Activated CD4-positive, alpha-beta T cell treated with anti-CD3 and anti-CD28 coated beads for 36 hours (primary cell): ENCODE measurements at places on chromosomes 11 and 22.

- no peak for DNase-seq
Observed at GRCh38 chr11:116649268-116649667, 123.5 kb downstream of the BUD13 start.

DNA sequence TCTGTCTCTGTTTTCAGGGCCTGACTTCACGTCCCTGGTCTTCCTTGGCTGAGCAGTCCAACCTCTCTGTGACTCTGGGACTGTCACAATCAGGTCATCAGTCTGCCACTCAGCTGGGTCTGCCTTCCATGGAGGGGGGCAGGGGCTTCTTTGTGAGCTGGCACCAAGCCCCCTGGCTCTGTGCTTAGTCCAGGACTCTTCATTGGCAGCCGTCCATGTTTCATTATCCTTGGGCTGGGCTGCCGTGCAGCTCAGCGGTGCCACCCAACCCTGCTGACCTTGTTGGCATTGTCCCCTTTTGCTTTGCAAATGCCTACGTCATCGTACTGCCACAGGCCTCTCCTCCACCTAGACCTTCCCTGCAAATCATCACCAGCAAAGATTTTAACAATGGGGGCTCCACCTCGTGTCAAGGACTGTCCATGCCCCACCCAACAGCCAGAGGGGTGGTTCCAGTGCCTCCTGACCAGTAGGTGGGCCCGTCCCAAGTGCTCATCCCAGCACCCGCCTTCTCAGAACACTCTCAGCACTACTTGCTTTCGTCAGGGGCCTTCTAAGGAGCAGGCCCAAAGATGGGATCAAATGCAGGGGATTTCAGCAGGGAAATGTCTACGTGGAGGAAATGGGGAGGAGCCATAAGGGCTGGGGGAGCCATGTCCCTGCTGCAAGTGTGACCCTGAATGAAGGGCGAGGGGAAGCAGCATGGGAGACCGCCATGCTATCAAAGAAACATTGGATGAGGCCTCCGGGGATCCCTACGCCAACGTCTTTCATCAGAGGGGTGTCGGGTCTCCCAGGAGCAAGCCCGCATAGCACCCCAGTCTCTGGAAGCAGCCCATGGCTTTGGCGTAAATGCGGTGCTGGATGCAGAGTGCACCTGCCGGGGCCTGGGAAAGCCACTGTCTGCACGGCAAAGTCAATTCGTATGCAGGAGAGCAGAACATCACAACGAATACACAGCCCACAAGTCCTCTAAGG, 18.2 kb downstream of the KRTAP5-6 start:
- no peak for DNase-seq

- no peak for DNase-seq
Observed at GRCh38 chr11:78201096-78201818, 12.5 kb downstream of the USP35 start.

DNA sequence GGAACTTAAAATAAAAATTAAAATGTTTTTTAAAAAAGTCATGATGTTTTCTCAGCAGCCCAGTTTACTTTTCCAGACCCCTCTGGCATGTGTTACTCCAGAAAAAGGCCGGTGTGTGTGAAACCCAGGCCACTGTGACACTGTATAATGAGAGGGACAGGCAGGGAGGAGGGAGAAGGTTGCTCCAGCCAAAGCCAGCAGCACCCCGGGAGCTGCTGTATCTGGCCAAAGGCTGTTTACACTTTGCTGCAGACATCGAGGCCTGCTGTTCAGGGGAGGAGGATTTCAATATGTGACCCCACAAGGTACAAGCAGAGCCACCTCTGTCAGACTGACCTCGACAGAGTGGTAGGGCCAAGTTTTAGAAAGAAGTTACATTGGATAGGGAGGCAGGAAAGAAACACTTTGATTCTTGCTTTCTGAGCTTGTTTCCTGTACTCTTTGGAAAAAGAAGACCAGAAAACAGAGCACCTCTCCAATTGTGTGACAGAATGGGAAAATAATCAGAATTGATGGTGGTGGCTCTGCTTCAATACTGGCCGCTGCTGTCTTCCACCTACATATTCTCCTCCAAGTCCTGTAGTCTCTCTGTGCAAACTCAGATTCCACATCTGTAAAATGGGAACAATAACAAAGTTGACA, 41.0 kb upstream of the CD44 start:
- DNase-seq, result no peak

- no peak for DNase-seq
Observed at GRCh38 chr11:57764021-57764420, 2.4 kb downstream of the CTNND1 start.

DNA sequence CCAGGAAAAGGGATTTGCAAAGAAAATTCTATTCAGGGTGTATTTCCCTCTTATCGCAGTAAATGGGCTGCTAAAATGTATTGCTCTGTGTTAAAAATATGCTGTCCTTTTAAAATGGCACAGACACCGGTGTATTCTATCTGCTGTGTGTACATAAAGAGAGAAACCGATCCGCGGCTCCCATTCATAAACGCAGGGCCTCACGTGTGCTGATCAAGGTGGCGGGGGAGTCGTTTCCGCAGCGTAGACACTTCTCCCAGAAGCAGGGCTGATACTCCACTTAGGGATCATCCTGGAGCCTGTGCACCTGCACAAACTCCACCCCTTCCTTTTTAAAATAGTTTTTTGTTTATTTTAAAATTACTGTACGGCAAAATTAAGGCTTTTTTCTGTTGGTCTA, 26.1 kb upstream of the IGSF9B start:
- DNase-seq, result no peak

DNA sequence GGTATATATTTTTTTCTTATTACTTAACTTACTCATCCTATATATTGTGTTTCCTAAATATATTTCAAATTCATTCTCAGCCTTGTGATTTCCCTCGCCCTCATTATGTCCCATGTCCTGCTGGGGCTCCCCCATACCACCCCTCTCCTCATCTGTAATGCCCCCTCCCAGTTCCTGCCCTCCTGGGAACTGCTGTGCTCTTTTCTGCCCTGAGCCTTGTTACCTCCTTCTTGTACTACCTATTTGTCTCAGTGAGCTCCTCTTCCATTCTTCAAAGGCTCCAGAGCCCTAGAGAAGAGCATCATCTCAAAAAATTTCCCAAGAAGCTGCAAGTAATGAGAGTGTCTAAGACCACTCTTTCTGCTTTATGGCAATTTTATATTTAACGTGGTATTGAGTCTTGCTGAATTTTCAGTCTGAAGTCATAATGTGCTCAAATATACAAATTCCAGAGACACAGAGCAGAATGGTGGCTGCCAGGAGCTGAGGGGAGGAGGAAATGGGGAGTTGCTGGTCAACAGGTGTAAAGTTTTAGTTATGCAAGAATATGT, 66.5 kb upstream of the TOP3B start:
- no peak for DNase-seq

- DNase-seq, result no peak
Observed at GRCh38 chr11:16299884-16300782, 56.2 kb downstream of the SOX6 start.

DNA sequence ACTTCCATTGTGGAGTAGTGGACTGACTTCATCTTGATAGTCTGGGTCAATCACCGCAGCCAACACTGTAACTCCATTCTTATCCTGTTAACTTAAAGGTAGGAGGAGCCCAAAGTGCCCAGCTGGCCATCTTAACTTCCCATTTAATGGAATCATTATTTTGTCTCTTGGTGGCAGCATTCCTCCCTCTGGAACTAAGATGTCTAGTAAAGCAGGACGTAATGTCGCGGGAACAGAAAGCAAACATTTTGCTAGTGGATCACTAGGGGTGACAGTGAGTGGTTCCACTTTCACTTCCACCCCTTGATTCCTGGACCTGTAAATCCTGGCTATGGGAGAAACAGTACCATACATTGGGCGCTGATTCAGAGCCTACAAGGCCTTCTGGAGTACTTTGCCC, 71.4 kb downstream of the GAB4 start:
- no peak for DNase-seq

DNA sequence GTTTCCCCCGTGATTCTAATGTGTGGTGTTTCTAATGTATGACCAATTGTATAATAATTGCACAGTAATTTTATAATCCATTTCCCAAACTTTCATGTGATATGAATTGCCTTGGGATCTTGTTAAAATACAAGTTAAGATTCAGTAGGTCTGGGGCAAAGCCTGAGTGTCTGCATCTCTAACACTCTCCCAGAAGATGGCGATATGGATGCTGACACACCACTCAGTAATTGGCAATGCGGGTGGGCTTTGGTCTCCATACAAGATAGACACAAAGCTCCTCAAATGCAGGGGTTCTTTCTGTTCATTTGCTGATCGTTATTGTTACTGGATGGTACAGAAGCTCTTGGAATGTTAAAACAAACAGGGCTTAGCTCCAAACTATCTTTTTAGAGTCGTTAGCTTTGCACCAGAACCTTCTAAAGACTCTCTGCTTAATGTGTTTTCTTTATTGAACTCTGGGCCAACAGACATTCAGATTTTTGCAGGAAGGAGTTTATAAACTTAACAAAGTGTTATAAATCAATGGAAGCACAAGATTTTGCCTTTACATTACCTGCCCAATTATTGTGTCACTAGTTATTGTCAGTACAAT, 45.4 kb upstream of the ANO3 start:
- peak; percentile 3 for DNase-seq

DNA sequence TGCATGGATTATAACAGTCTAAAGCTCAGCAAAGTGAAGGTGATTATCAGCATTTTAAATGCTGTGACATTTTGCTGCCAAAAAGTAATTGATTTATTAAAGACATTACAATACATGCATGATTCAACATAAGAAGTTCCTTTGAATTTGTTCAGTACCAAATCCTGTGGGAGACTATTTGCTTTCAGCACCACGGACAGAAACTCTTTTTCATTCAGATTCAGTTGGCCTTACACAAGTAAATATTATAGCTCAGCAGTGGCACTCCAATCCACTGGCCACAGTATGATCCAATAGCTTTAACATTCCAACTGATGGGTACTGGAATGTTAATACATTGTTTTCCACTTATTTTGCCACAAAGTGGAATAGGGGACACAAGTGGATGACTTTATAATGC, 806.7 kb downstream of the NTM start:
- DNase-seq, result no peak
